Aorta (tissue), 5 donors: ENCODE measurements at places on chromosomes 3 and 15. TPM values are rescaled to one million over a fixed set of nuclear protein-coding genes. Genes with fewer than 3 reads are reported as not detected.

The SCG3 gene
- not detected for total RNA-seq

- no peak for DNase-seq
These were observed 156.1 kb downstream of the VPS8 start for GRCh38 chr3:184968115-184968514.

GRCh38 chr15:95687686-95688085 is 642.8 kb upstream of the NR2F2 start:
- DNase-seq = no peak

DNA sequence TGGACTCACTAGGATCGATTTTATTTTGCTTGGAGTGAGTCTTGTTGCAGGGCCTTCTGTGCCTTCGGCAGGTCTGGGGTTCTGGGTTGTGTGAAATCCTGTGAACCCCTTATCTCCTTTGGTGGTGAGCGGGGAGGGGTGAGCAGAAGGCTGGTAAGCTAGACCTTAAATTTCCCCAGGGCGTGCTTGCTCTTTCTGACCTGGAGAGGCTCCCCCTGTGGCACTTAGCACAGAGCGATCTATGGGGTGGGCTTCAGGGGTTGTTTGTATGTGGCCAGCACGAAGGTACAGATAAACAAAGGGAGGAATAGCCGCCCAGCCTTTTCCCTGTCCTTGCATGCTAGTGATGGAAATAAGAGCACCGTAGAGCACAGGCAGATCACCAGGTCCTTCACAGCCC is 11.8 kb downstream of the CACNA2D3 start:
- DNase-seq = no peak

The CAMK1 gene
- 40.2 TPM for total RNA-seq
